ENCODE measurements at places on chromosomes 6 and 20.

GRCh38 chr6:119182875-119183274 lies 104.4 kb upstream of the FAM184A start:
- no peak for DNase-seq

GRCh38 chr6:50925981-50926380 lies 107.3 kb downstream of the TFAP2B start:
- no peak for DNase-seq

DNA sequence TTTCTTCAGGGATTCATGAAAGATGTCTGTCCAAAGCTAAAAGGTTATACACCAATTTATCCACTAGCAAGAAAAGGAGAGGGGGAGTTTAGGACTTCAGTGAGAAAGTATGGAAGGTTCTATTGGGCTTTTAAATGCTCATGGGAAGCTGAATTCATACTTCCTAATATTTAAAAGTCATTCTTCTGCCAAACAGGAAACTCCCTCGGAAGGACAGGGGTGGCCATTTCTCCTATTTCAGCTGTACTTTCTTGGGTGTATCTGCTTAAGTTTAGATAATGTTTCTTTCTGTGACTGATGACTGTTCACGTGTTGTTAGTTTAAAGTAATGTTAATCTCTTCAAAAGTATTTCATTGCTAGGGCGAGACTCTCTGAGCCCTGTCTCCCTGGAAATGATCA lies 80.5 kb upstream of the IFNGR1 start:
- DNase-seq: no peak

GRCh38 chr20:57053067-57053466 lies 213.4 kb downstream of the BMP7 start:
- no peak for DNase-seq

DNA sequence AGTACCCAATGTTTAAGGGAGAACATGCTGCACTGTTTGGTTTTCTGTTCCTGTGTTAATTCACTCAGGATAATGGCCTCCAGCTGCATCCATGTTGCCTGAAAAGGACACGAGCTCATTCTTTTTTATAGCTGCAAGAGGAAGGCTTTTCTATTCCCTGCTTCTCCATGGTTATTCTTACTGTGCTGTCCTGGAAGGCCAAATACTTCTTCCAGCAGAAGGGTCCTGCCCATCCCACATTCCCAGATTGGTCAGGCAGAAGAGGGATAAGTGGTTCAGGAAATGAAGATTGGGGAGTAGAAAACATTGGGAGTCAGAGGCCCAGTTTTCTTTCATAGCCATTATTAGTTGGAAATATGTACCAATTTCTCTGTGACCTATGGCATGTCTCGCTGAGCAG lies 122.4 kb downstream of the TCP11 start:
- no peak for DNase-seq

GRCh38 chr6:84057908-84058307 lies 24.3 kb downstream of the MRAP2 start:
- DNase-seq: no peak

DNA sequence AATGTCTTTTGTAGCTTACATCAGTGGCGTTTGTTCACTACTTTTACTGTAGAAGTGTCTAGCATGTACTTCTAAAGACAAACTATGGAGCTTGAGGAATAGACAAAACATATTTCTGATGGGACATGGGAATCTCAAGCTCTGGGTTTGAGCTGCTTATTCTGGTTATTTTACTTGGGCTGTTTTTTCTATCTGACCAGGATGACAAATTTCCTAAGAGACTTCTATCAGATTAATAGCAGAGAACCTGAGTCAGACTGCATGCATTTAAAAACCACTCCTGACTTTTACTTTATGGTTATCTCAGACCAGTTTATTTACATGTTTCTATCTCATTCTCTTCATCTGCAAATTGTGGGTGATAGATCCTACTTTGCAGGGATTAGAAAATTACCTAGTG lies 1282.3 kb upstream of the GJE1 start:
- no peak for DNase-seq

- DNase-seq: no peak
These were observed 21.8 kb downstream of the CASS4 start for GRCh38 chr20:56433880-56434255.

GRCh38 chr6:166393535-166393823 lies 10.7 kb upstream of the MPC1 start:
- no peak for DNase-seq

Measured in NCI-H1694 (cell line).